Neural crest cell (in vitro differentiated cells): ENCODE measurements at places on chromosomes 2 and 18. TPM values are rescaled to one million over a fixed set of nuclear protein-coding genes. Genes with fewer than 3 reads are reported as not detected.
A peak's percentile ranks its signal among the peaks of the same experiment; 100 is the strongest.

- no peak for DNase-seq
- no peak overlapping the region for H3K27ac ChIP-seq
- H3K4me1 ChIP-seq, result peaks cover 6% of the 10 kb centered on the region
- no peaks in the 10 kb centered on the region for H3K36me3 ChIP-seq
Observed at GRCh38 chr18:50647237-50647636, 87.3 kb downstream of the MAPK4 start.

GRCh38 chr2:224780823-224781222 lies 64.7 kb upstream of the CCDC195 start:
- H3K27me3 ChIP-seq, result no peaks in the 10 kb centered on the region
- no peak overlapping the region for H3K27ac ChIP-seq
- no peaks in the 10 kb centered on the region for H3K36me3 ChIP-seq

GRCh38 chr2:189347540-189347939 lies 93.7 kb upstream of the WDR75 start:
- no peak for DNase-seq
- no peaks in the 10 kb centered on the region for H3K36me3 ChIP-seq
- no peaks in the 10 kb centered on the region for H3K27me3 ChIP-seq
- H3K27ac ChIP-seq, result no peak overlapping the region
- no peaks in the 10 kb centered on the region for H3K4me1 ChIP-seq

The CNNM3 gene
- 32.6 and 33.9 TPM in 2 replicates for total RNA-seq

GRCh38 chr18:79857082-79857671 lies 59.4 kb downstream of the KCNG2 start:
- H3K27me3 ChIP-seq, result peaks cover 37% of the 10 kb centered on the region
- no peaks in the 10 kb centered on the region for H3K36me3 ChIP-seq
- no peak overlapping the region for H3K27ac ChIP-seq
- DNase-seq, result no peak
- H3K4me1 ChIP-seq, result peaks cover 5% of the 10 kb centered on the region

The KCTD1 gene
- total RNA-seq, result 27.8 and 29.7 TPM in 2 replicates

GRCh38 chr2:231667496-231667895 lies 40.8 kb upstream of the PTMA start:
- no peaks in the 10 kb centered on the region for H3K27me3 ChIP-seq
- peaks cover 3% of the 10 kb centered on the region for H3K36me3 ChIP-seq
- DNase-seq, result no peak
- peak overlapping the region; percentile 23 for H3K4me3 ChIP-seq

DNA sequence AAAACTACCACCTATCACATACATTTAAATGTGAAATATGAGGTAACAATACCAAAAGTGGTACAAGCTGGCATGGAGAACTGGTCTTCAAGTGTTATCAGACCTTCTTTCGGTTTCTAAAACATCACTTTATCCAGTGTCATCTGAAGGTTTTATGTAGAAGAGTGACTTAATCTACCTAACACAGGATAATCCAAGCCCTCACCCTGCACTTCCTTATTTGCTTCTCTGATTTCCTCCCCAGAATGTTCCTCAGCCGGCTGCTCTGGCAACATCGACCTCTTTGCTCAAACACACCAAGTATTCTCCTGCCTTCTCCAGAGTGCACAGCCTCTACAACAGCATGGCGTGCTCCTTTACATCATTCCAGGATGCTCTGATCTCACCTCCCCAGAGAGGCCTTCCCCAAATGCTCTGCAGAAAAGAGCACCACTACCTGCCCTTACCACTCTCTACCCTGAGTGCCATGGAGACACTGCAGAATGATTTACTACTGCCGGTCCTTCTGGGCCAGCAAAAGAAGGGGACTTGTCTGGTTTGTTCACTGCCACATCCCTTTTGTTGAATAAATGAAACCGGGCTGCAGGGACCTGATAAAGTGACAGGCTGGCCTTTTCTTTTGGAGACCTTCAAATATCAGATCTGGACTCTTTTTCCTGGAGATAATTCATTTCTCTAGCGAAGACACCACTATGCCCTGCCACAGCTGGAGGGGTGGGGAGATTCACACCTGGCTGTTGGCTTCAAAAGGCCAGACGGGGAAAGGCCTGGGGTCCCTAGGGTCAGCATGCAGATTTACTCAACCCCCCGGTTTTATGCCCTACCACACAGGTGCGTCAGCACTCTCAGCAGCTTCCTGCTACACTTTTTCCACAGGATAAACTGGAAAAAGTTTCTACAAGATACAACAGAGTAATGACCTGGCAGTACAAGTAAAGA lies 42.0 kb downstream of the TTR start:
- no peak overlapping the region for H3K4me3 ChIP-seq
- H3K36me3 ChIP-seq, result peaks cover 46% of the 10 kb centered on the region
- H3K27ac ChIP-seq, result no peak overlapping the region
- no peaks in the 10 kb centered on the region for H3K4me1 ChIP-seq
- H3K27me3 ChIP-seq, result no peaks in the 10 kb centered on the region

GRCh38 chr18:6948281-6949055 lies 169.1 kb downstream of the LAMA1 start:
- H3K4me3 ChIP-seq, result no peak overlapping the region
- H3K27ac ChIP-seq, result no peak overlapping the region
- H3K36me3 ChIP-seq, result peaks cover 37% of the 10 kb centered on the region
- DNase-seq, result no peak
- H3K4me1 ChIP-seq, result peaks cover 17% of the 10 kb centered on the region
- H3K27me3 ChIP-seq, result no peaks in the 10 kb centered on the region

The EML6 gene
- total RNA-seq, result 7.4 and 8.1 TPM in 2 replicates

GRCh38 chr2:241957276-241957675 lies 87.7 kb downstream of the RTP5 start:
- H3K27me3 ChIP-seq, result no peaks in the 10 kb centered on the region
- H3K36me3 ChIP-seq, result no peaks in the 10 kb centered on the region
- no peak for DNase-seq
- no peak overlapping the region for H3K4me3 ChIP-seq
- no peaks in the 10 kb centered on the region for H3K4me1 ChIP-seq

The CCDC85A gene
- 0.16 and 0.19 TPM in 2 replicates for total RNA-seq

- DNase-seq, result no peak
- no peaks in the 10 kb centered on the region for H3K36me3 ChIP-seq
- H3K27me3 ChIP-seq, result no peaks in the 10 kb centered on the region
- H3K27ac ChIP-seq, result no peak overlapping the region
- no peaks in the 10 kb centered on the region for H3K4me1 ChIP-seq
Observed at GRCh38 chr2:46424937-46425336, 54.4 kb upstream of the TMEM247 start.

DNA sequence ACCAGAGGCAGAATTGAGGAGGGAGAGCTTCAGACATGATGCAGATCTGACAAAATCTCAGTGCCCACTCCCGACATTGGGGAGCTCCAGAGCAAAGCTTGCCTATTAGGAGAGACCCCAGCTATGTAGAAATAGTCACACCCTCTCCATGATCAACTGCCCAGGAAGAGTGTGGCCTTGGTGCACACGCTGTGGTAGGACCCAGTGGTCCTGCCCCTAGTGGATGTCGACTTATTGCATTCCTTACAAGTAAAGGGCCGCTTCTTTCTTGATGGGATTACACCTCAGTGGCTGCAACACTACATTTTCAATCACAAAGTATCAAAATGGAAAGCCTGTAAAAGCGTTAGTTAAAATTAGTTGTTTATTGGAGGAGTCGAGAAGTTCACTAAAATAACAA lies 64.2 kb downstream of the VRK2 start:
- H3K4me3 ChIP-seq, result no peak overlapping the region
- no peak overlapping the region for H3K27ac ChIP-seq
- no peaks in the 10 kb centered on the region for H3K27me3 ChIP-seq
- DNase-seq, result no peak

The LCT gene
- total RNA-seq, result 0.14 and 0.19 TPM in 2 replicates

DNA sequence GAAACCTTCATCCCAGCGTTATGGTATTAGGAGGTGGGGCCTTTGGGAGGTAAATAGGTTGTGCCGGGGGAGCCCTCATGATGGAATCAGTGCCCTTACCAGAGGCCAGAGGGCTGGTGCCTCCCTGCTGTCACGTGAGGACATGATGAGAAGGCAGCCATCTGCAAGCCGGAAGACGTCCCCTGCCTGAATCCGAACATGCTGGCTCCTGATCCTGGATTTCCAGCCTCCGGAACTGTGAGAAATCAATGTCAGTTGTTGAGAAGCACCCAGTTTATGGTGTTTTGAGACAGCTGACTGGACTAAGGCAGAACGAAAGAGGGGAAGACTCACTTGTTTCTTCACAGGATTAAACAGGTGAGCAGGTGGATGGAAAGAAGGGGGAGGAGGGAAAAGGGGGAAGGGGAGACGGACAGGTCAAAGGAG lies 13.0 kb upstream of the KLF11 start:
- H3K27ac ChIP-seq, result no peak overlapping the region
- H3K4me3 ChIP-seq, result no peak overlapping the region
- H3K4me1 ChIP-seq, result peaks cover 19% of the 10 kb centered on the region
- DNase-seq, result no peak
- no peaks in the 10 kb centered on the region for H3K36me3 ChIP-seq

DNA sequence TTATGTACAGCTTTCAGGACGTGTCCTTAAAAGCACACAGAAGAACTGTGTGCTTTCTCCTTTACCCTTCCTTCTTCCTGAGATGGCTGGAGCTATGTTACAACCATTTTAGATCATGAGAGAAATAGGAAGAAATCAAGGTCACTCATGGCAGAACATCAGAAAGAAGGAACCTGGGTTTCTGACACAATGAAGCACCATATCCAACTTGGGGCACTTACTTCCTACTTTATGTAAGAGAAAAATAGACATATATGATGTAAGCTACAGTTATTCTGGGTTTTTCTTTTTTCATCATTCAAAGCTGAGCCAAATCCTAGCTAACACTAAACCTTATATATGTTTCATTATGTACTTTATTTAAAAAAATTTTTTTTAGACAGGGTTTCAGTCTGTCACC lies 79.5 kb downstream of the FAM161A start:
- H3K27me3 ChIP-seq, result peaks cover 15% of the 10 kb centered on the region
- H3K4me3 ChIP-seq, result no peak overlapping the region
- H3K4me1 ChIP-seq, result peaks cover 4% of the 10 kb centered on the region
- no peak overlapping the region for H3K27ac ChIP-seq

- no peaks in the 10 kb centered on the region for H3K36me3 ChIP-seq
- H3K4me3 ChIP-seq, result no peak overlapping the region
- H3K4me1 ChIP-seq, result no peaks in the 10 kb centered on the region
- DNase-seq, result no peak
- no peaks in the 10 kb centered on the region for H3K27me3 ChIP-seq
- H3K27ac ChIP-seq, result no peak overlapping the region
Observed at GRCh38 chr2:179132076-179132475, 82.1 kb upstream of the CCDC141 start.
